Upper lobe of left lung (tissue), 6 donors: ENCODE measurements at places on chromosomes 3 and 15. TPM values are rescaled to one million over a fixed set of nuclear protein-coding genes. Genes with fewer than 3 reads are reported as not detected.

DNA sequence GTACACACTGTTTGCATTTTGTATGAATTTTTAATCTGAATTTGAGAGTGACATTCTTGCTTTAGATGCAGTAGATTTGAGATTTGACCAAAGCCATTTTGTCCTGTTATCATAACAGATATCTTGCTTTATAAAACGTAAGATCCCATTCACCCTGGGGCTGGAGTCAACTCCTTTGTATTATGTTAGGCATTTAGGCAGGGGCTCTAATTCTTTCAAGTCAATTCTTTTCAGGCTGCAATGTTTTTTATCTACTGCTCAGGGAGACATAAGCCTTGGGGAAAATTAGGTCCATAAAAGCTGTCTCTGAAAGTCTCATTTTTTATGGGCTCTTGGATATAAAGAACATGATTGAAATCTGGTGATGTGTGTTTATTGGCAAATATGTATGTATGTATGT is 53.0 kb upstream of the CADPS start:
- no peak overlapping the region for H3K27ac ChIP-seq
- H3K27me3 ChIP-seq: no peaks in the 10 kb centered on the region
- no peak for DNase-seq
- H3K4me1 ChIP-seq: no peaks in the 10 kb centered on the region

- no peak overlapping the region for H3K4me3 ChIP-seq
- no peak overlapping the region for H3K27ac ChIP-seq
- DNase-seq: no peak
- no peaks in the 10 kb centered on the region for H3K36me3 ChIP-seq
- peaks cover 5% of the 10 kb centered on the region for H3K4me1 ChIP-seq
- no peaks in the 10 kb centered on the region for H3K27me3 ChIP-seq
Observed at GRCh38 chr3:9253327-9253726, 3.9 kb upstream of the SRGAP3 start.

DNA sequence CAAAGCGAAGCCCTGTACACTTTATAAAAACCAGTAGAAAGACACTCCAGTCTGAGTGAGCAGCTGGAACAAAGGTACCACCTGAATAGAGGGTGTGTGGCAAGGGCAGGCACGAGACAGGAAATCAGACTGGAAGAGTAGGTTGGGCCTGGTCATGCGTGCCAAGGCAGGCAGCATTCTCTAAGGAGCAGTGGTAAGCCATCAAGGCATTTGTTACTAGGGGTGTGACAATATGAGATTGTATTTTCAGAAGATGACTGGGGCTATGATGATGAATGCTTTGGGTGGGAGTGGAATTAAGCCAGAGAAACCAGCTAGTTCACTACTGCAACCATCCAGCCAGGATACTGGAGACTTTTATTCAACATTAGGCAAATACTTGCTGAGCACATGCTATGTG is 5.0 kb downstream of the JMJD7 start:
- no peak overlapping the region for H3K27ac ChIP-seq
- no peak overlapping the region for H3K4me3 ChIP-seq
- peaks cover 13% of the 10 kb centered on the region for H3K36me3 ChIP-seq
- H3K27me3 ChIP-seq: no peaks in the 10 kb centered on the region
- H3K4me1 ChIP-seq: peaks cover 62% of the 10 kb centered on the region

The CGGBP1 gene
- 41.7 TPM for total RNA-seq

The PODXL2 gene
- total RNA-seq: 1.0 TPM

- H3K4me3 ChIP-seq: no peak overlapping the region
- H3K36me3 ChIP-seq: no peaks in the 10 kb centered on the region
- no peak overlapping the region for H3K27ac ChIP-seq
- no peak for DNase-seq
Observed at GRCh38 chr3:45041666-45042065, 15.6 kb downstream of the CLEC3B start.

- H3K4me3 ChIP-seq: no peak overlapping the region
- H3K27me3 ChIP-seq: no peaks in the 10 kb centered on the region
- no peak for DNase-seq
- no peak overlapping the region for H3K27ac ChIP-seq
Observed at GRCh38 chr15:46127361-46127874, 492.6 kb downstream of the SQOR start.

- H3K27me3 ChIP-seq: no peaks in the 10 kb centered on the region
- peak overlapping the region; percentile 97 for H3K27ac ChIP-seq
- peaks cover 37% of the 10 kb centered on the region for H3K36me3 ChIP-seq
- H3K4me3 ChIP-seq: no peak overlapping the region
- H3K4me1 ChIP-seq: peaks cover 32% of the 10 kb centered on the region
- DNase-seq: peak; percentile 83
Observed at GRCh38 chr3:184334470-184335158, 2.8 kb upstream of the FAM131A start.

The RETNLB gene
- not detected for total RNA-seq

- no peaks in the 10 kb centered on the region for H3K36me3 ChIP-seq
- no peaks in the 10 kb centered on the region for H3K4me1 ChIP-seq
- no peak overlapping the region for H3K27ac ChIP-seq
- H3K27me3 ChIP-seq: no peaks in the 10 kb centered on the region
- DNase-seq: no peak
Observed at GRCh38 chr3:19248143-19248542, 99.8 kb downstream of the KCNH8 start.

The SAMD7 gene
- not detected for total RNA-seq

The FBXW12 gene
- not detected for total RNA-seq
